ENCODE measurements at places on chromosomes 6 and 20.

DNA sequence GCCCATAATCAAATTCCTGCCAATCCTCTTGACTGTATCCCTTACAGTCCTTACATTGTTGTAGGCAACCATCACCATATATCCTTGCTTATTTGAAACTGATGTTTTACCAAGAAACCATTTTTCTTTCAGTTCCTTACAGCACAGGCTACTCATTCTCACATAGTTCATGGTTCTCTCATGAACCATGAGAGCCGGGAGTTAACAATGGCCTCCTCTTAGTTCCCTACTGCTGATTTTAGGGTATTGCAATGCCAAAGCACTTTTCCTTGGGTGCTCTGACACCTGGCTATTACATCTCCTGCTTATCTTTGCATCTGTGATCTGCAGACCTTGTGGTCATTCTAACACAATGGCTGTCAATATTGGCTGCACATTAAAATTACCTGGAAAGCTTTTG lies 133.4 kb downstream of the MYB start:
- DNase-seq = no peak

DNA sequence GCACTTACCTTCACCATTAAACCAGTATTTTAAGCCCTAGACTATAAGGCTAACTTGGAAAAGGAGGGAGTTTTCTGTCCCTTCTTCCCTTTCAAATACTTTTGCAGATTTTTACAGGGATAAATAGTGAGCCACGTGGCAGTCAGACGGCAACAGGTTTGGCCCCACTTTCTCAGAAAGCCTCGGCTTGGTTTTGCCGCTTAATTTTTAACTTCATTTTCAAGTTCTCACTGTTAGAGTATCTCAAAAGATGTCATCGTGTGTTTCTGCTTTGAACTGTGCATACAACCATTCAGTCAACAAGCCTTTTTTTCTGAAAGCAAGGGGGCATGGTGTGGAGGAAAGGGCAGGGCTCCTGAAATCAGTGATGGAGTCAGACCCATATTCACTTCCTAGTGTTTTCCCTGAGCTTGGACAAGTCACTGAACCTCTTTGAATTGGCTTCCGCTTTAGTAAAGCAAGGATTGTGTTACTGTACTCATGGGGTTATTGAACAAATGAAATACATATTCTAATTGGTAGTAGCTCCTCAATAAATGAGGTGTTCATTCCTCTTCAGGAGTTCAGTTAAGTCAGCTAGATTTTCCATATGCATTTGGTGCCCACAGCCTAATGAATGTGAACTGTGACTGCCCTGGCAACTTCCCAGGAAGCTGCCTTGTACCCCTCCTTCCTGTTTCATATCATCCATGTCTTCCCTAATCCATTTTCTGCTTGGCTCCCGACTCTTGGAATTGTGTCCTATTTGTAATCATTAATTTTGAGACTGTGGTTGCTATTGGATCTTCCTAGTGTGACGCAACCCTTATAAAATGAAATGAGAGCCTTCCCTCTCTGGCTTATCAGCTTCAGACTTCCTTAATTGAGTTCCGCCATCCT lies at the start of gene SLC17A2:
TSS of gene SLC17A2 (minus strand) at position 160 of the 879 bp plus-strand sequence. CDS start 4,895 bp downstream, outside the sequence.
- DNase-seq = no peak

DNA sequence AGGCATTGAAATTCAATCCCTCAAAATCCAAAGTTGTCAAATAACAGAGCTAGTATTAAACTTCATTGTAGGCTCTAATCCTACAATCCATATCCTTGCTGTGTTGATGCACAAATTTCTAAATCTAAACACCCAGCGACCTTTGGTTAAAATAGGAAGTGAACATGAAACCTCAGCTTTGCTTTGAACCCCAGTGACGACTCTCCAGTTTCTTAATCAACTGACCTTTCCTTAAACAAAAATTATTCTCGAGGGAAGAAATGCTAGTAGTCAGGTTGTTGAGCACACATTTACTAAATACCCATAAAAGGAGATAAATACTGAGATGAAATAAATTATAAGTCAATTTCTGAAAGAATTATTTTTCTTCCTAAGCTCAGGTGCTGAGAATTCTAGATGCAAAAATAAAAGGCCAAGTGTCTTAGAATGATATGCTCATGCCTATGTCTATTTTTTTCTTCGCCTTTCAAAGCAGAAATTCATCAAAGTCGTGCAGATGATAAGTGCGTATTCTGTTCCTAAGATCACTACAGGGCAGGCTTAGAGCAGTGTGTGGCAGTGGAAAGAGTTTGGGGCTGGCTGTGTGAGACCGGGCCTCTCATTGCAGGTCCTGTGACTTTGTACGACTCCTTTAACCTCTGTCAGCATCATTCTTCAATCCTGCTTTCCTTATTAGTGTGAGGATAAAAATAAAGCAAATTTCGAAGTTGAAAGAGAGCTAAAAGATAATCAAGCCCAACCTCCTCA lies 208.7 kb downstream of the PRL start:
- no peak for DNase-seq

DNA sequence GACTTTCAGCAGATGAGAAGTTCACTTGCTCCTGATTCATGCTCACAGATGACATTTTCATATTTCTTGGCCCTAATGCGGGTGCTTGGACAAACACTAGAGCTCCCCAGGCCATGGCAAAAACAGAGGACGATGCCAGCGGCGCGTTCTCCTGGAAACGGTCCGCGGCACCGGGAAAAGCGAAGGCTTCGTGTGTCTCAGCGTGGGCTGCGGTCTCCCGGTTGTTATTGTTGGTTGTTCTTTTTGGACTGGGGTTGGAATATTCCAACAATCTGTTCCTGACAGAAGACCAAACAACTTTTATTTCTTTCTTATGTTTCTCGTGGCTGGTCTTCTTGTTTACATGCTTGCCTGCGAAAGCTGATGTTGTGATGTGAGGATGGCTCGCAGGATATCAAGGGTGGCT lies 46.8 kb upstream of the NEDD9 start:
- DNase-seq = no peak

DNA sequence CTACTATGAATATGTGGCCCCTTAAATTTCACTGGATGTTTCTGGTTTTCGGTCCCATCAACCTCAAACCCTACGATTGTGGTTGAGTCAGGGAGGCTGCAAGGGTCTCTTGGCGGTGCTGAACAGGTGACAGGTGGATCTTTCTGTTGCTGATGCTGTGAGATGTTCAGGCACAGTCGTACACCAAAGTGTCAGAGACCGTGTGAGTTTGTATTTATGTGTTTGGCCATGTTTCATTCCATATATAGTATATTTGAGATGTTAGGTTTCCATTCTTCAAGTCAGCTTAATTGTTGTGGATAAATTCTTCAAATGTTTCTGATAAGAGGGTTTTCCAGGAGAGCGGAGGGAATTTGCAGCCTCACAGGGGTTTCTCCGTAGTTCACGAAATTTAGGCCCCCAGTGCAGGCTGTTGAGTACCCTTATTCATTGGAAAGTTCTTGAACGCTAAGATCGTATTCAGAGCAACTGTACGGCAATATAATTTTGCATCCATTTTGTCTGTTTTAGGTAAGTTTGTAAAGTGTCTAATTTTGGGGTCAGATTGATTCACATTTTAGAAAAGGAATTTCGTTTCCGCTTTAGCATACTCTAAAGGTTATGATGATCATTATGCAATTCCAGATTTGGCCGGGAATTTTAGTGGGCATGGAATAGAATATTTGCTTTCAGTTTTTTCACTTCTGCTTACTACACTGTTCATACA lies 1.2 kb downstream of the TAB2 start:
- no peak for DNase-seq

GRCh38 chr20:44690781-44691423 lies 24.3 kb upstream of the CCN5 start:
- DNase-seq = no peak
